Neural progenitor cell (in vitro differentiated cells): ENCODE measurements at places on chromosomes 6 and 20.
A peak's percentile ranks its signal among the peaks of the same experiment; 100 is the strongest.

GRCh38 chr6:33315793-33316602, 1.5 kb downstream of the ZBTB22 start:
- no peak for DNase-seq

- no peak for DNase-seq
These were observed 59.9 kb upstream of the MAP7 start for GRCh38 chr6:136609873-136610706.

- no peak for DNase-seq
These were observed 820.1 kb downstream of the TENT5A start for GRCh38 chr6:80932359-80932758.

GRCh38 chr6:48078120-48078519, 32.9 kb downstream of the PTCHD4 start:
- no peak for DNase-seq

DNA sequence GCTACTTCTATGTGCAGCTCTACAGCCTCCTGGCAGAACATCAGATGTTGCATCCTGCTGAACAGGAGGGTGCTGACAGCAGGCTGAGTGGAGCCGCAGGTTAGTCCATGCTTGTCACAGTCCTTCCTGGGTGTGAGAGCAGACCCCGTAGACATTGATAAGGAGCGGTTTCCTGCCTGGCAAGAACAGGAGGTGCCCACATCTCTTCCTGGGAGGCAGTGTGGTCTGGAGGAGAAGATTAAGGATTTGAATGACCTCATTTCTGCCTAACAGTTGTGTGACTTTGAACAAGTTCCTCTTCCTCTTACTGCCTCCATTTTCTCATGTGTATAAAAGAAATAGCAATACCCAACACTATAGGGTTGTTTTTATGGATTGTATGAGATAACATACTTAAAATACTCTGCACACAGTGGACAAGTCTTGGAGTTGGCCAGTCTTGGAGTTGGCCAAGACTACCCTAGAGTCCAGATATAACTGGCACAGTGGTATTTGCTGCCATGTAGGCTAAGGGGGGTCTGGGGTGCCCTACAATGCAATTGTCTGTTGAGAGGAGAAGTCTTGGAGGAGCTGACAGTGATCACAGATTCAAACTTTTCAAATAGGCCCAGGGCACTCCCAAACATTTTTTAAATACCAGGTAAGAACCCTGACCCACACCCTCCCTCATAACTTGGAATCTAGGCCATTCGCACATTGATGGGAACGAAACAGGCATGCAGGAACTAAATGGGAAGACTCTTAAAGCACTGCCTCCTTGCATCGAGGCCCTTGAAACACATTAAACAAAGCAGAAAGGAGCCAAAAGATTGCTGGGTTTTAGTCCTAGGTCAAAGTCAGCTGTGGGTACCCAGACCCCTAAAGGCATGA, 32.6 kb upstream of the TBC1D7 start:
- no peak for DNase-seq

- DNase-seq = no peak
These were observed 25.6 kb downstream of the INSM1 start for GRCh38 chr20:20393207-20394120.

GRCh38 chr6:107660839-107661238, 163.3 kb downstream of the SCML4 start:
- DNase-seq = no peak

DNA sequence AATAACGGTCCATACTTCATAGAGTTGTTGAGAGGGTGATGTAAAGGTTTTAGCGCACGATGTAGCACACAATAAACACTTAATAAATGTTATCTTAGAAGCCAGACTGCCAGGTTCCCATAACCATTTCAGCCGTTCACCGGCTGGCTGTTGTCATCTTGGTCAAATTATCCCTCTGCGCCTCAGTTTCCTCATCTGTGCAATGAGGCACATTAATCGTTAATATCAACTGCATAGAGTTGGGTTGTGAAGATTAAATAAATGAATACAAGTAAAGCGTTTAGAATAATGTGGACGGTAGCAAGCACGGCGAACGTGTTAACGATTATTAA, 432 bp upstream of the PSMF1 start:
- no peak for DNase-seq

DNA sequence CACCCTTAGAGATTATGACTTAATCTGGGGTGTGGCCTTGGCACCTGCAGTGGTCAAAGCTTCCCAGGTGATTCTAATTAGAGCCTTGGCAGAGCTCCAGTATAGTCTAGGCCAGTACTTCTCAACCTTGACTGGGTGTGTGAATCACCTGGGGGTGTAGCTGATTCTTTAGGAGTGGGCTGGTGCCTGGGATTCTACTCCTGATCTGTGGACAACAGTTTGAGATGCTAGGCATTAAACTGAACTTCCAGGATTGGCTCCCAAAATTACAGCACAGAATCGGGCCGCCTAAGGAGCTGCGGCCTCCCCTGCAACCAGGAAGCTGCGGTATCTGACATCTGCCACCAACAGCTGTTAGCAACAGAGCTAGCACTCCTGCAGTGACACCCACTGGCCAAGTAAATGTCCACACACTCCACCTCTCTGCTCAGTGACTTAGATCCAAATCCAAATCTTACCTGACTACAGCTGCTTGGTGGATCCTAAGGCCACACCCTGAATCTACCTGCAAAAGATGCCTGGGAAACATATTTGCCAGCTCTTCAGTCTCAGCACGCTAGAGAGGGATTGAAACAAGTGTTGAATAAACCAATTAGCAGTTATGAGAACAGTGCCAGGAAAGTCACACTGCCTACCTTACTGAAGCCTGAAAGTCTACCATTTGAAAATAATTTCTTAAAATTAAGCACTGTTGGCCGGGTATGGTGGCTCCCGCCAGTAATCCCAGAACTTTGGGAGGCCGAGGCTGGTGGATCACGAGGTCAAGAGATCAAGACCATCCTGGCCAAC, 126.7 kb downstream of the UNC5CL start:
- DNase-seq = peak; percentile 51

DNA sequence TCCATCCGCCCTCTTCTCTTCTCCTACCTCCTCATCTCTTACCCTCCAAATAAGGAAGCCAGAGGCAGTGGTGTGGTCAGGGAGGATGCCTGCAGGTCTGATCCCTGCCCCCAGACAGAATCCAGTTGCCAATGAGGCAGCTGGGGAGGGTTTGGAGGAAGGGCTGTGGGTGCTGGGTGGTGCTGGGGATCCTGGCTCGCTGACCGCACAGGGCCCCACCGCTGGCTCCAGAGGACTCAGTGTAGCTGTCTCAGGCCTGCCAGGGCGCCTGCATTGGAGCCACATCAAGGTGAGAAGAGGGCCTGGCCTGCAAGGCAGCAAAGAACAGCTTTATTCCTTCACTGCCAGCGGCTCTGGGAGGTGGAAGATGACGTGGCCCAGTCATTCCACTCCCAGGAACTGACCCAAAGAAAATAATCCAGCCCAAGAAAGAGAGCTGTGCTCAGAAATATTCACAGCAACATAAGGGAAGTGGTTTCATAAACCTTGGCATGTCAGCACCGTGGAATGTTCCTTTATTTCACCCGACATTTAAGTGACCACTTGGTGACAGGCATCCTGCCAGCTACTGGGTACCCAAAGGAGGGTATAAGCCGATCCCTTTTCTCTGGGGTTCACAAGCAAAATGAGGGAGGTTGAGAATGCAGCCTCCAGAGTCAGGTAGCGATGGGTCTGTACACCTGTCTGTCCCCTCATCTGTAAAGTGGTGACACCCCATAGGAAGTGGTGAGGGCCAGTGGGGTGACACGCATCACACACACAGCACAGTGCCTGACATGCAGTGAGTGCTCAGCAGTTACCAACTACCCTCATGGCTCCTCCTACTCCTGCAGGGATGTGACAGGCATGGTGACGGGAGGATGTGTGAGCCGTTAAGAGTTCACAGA, 125.1 kb downstream of the SNX5 start:
- no peak for DNase-seq

- DNase-seq = peak; percentile 64
These were observed 32.1 kb upstream of the RAB23 start for GRCh38 chr6:57254055-57254717.

DNA sequence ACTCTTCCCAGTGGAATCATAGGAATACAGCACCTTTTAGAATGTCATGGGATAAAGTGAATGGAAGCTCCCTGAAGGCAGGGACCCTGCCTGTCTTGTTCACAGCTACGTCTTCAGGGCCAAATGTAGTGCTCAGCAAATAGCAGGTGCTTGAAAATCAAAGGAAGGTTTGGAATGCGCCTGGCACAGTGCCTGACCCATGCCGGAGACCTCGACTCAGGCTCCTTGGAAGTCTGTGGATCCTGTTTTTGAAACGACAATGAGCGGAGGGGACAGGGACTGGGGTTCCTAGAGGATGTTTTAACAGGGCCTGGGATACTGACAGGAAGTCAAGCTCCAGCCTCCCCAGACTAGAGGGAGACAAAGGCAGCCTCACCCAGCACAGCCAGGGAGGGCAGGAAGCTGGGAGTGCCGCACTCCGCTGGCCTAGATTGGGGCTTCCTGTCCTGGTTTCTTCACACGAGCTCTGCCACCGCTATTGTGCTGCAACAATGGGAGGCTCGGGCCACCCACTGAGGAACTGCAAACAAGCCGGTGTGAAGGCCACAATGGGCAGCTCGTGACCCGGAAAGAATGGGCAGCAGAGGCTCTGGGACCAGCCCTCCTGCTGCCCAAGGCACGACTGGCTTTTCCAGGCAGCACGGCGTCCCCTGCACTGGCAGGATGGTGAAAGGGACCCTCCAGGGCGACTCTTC, 76.7 kb downstream of the PREX1 start:
- peak; percentile 95 for DNase-seq

DNA sequence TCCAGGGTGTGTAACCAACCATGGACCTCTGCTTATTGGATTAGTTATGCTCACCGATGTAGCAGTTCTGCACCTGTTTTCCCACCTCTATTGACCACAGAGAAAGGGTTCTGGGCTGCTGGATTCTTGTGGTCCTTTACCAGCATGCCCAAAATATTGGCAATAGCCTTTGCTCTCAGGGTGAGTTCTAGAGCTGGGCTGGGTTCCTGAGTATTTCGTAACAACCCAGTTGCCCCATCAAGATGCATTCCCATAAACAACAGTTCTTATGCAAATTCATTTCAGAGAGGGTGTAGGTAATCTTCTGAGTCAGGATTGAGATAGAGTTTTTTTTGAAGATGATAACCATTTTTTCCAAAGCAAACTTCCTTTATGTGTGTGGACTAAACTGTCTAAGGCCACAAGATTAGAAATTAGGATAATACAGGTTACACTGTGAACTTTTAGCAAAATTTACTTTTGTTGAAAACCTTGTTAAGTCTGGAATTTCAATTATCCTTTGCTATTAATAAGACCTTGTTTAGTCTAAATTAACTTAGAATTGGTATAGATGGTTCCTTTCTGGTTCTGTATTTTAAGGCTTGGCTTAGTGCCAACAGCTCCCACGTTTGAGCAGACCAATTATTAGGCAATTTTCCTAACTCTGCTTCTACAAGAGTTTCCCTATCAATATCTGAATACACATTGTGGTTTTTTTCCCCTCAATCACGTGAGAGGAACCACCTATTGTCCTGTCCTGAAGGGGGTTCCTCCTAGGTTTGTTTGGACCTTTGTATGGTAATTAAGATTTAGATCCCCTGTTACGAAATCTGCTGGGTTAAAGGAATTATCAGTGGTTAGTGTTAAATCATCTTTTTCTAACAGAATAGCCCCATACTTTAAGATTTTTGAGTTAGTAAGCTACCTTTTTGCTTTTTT, 46.1 kb downstream of the TBX18 start:
- no peak for DNase-seq

GRCh38 chr6:2215342-2215741, 30.1 kb downstream of the GMDS start:
- no peak for DNase-seq

DNA sequence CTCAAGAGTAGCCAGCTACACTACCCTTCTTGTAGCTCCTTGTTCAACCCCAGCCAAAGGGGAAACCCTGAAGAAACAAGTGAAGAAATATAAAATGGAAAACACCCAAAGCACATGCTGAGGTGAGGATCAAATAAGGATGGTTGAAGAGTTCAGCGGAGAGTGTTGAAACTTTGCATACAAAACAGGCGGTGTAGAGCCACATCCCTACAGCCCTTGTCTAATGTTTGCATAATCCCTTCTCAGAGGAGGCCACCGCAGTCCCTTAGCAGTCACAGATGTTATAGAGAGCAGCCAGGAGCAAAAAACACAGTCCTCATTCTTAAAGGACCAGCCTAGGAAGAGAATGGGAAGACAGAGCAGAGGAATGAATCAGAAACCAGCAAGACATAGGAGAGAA, 350.7 kb upstream of the SASH1 start:
- DNase-seq = no peak

GRCh38 chr6:151119823-151120524, 119.8 kb upstream of the AKAP12 start:
- peak; percentile 40 for DNase-seq

GRCh38 chr6:99711925-99712324, 105.3 kb downstream of the PRDM13 start:
- no peak for DNase-seq

GRCh38 chr6:165704045-165704748, 41.2 kb upstream of the PDE10A start:
- DNase-seq = peak; percentile 51

- no peak for DNase-seq
These were observed 1126.4 kb upstream of the CITED2 start for GRCh38 chr6:140500849-140501248.

GRCh38 chr20:4052554-4052953, 37.2 kb upstream of the RNF24 start:
- no peak for DNase-seq

GRCh38 chr6:113539202-113539601, 317.9 kb upstream of the MARCKS start:
- peak; percentile 33 for DNase-seq

GRCh38 chr20:63624486-63624885, 2.4 kb downstream of the GMEB2 start:
- DNase-seq = peak; percentile 39

DNA sequence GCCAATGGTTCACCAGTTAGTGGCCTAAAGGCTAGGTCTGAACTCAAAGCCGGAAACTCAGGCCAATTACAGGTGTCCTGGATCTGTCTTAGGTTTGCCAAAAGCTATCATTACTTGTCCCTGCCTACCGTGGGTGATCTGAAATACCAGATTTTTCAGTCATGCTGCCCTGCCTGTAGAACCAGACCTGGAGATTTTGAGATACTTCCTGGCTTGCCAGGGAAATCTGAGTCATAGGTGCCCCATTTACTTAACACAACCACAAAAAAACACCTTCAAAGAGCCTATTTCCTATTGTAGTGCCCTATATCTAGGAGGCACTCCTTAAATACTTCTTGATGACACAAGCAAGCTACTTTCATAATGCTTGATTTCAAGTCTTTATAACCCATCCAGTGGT, 13.9 kb upstream of the RANBP9 start:
- DNase-seq = no peak

DNA sequence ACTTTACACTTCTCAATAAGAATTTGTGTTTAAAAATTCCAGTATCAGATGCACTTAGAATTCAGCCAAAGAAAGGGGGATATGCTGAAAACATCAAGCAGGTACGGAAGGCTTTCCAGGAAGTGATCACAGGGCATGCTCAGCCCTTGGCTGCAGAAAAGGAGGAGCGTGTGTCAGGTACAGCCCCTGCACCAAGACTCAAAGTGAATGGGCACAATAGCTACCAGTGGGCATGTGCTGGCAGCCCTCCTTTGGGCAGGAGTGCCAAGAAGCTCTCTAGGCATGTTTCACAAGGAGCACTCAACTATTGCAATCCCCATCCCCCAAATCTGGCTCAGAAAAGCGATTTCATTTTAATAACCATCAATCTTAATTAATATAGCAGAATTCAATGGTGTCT, 298.8 kb downstream of the GMDS start:
- no peak for DNase-seq
